Mammary epithelial cell (primary cell): ENCODE measurements at places on chromosomes 16 and 17. TPM values are rescaled to one million over a fixed set of nuclear protein-coding genes. Genes with fewer than 3 reads are reported as not detected.

The COPS3 gene
- 94.0 TPM for polyA plus RNA-seq

The KRT12 gene
- not detected for polyA plus RNA-seq

The UNC119 gene
- 40.9 TPM for polyA plus RNA-seq

The ANKS3 gene
- polyA plus RNA-seq = 9.4 TPM

The EVI2B gene
- polyA plus RNA-seq = 3.4 TPM

The GUCY2D gene
- polyA plus RNA-seq = 0.01 TPM

The BCL6B gene
- polyA plus RNA-seq = not detected

The CCL14 gene
- not detected for polyA plus RNA-seq

The MEOX1 gene
- not detected for polyA plus RNA-seq

The DPEP2 gene
- not detected for polyA plus RNA-seq

The POLR3K gene
- polyA plus RNA-seq = 37.7 TPM

The OR4D1 gene
- not detected for polyA plus RNA-seq

The CHD3 gene
- 22.0 TPM for polyA plus RNA-seq

The HSD11B2 gene
- 1.00 TPM for polyA plus RNA-seq

The CHAD gene
- polyA plus RNA-seq = not detected

The TNFRSF17 gene
- polyA plus RNA-seq = not detected

The NEUROD2 gene
- polyA plus RNA-seq = not detected

The SLC38A8 gene
- polyA plus RNA-seq = not detected

- no peak for DNase-seq
Observed at GRCh38 chr17:50946891-50947781, 81.0 kb upstream of the TOB1 start.

DNA sequence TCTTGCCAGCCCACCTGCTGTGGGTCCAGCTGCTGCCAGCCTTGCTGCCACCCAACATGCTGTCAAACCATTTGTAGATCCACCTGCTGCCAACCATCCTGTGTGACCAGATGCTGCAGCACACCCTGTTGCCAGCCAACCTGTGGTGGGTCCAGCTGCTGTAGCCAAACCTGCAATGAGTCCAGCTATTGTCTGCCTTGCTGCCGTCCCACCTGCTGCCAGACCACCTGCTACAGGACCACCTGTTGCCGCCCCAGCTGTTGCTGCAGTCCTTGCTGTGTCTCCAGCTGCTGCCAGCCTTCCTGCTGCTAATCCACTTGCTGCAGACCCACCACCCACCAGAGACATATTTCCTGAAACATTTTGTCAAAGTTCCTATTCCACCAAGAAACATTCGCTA, 641 bp downstream of the KRTAP9-1 start:
- no peak for DNase-seq

GRCh38 chr17:31690151-31690551, 168.9 kb downstream of the COPRS start:
- no peak for DNase-seq

DNA sequence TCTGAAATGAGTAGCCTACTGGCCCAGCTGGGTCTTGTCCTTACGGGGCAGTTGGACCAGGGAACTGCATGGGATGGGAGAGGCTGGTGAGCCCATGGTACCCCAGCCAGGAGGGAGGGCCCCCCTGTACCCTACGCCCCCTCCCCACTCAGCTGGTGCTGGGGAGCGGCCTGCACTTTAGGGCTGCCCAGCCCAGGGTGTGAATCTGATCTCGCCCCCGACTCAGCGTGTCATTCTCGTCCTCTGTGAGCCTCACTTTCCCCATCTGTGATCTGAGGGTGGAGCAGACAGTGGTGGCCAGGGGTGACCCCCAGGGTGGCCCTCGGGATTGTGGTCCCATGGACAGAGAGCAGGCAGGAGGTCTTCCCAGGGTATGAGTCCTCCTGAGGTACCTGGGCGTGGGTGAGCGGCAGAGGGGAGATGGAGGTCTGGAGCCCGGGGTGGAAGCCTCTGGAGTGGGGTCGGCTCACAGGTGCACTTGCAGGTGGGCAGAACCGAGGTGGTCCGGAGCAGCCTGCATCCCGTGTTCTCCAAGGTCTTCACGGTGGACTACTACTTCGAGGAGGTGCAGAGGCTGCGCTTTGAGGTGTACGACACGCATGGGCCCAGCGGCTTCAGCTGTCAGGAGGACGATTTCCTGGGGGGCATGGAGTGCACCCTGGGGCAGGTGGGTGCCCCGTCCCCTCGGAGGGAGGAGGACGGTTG, 1.6 kb downstream of the CPNE7 start:
- no peak for DNase-seq

DNA sequence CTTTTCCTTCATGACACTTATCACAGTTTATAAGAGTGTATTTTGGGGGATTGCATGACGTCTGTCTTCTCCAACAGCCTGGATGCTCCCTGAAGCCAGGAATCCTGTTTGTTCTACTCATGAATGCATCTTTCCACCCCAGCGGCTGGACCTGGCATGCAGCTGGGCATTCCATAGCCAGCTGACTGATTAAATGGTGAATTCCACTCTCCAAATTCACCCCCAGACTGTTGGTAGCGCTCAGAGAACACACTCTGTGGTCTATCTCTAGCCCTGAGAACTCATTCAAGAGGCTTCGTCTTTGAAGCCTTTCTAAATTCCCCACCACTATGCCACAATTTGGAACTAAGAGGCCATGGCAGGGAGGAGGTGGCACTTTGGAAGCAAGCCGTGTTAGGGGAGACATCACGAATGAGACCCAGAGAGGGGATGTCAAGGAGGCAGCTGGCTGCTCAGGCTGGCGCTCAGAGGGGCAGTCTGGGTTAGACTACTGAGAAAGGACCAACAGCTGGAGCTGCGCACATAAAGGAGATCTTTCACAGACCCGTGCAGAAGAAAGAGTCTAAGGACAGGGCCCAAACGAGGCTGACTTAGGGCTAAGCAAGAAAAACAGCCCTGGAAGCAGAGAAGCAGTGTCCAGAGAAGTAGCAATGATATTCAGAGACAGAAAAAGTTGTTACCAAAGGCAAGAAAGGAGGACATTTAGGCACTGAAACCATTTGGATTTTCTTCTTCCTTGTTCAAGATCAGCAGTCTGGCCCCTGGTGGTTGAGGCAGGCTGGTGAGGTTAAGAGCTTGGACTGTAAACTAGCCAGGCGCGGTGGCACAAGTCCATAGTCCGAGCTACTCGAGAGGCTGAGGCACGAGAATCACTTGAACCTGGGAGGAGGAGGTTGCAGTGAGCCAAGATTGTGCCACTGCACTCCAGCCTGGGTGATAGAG, 42.4 kb upstream of the ZNF629 start:
- DNase-seq = no peak

- no peak for DNase-seq
Observed at GRCh38 chr17:82096709-82097183, 1.3 kb downstream of the FASN start.

DNA sequence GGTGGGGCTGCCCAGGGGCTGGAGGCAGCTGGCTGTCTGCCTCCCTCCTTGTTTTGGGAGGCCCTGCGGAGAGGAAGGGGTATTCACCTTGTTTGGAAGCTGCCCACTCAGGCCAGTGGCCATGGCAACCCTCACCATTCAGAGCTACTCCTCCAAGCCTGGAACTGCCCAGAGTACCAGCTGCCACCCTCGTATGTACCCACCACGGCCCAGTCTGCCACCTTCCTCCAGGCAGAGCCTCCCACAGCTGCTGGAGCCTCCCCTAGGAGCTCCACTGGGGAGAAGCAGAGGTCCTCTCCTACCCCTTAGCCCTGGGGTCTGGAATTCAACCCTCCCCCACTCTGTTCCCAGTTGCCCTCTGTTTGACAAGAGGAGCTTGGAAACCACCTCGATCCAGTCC, 90.7 kb downstream of the AXIN2 start:
- no peak for DNase-seq

GRCh38 chr16:10579575-10579964, 828 bp downstream of the EMP2 start:
- peak; percentile 21 for DNase-seq

- DNase-seq = peak; percentile 61
Observed at GRCh38 chr17:39605492-39606433, 2.0 kb downstream of the NEUROD2 start.

- DNase-seq = no peak
Observed at GRCh38 chr17:58339755-58340404, 11.3 kb upstream of the TSPOAP1 start.

GRCh38 chr17:47994724-47995123, 23.8 kb downstream of the CDK5RAP3 start:
- DNase-seq = no peak

DNA sequence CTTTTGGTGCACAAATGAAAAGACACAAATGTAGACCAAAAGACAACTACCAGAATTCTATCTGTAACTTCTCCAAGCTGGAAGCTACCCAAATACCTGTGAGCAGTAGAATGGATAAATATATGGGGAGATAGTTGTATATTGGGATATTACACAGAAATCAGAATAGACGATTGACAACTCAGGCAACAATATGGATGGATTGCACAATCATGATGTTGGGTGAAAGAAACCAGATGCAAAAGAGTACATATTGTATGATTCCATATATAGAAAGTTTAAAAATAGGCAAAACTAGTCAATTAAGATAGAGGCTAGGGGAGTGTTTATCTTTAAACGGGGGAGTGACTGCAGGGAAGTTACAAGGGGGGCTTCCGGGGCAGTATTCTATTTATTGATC, 77.5 kb upstream of the NKD1 start:
- DNase-seq = no peak

- DNase-seq = no peak
Observed at GRCh38 chr16:49484451-49484849, 110.8 kb downstream of the C16orf78 start.

GRCh38 chr17:35578929-35579432, 610 bp upstream of the PEX12 start:
- DNase-seq = no peak

DNA sequence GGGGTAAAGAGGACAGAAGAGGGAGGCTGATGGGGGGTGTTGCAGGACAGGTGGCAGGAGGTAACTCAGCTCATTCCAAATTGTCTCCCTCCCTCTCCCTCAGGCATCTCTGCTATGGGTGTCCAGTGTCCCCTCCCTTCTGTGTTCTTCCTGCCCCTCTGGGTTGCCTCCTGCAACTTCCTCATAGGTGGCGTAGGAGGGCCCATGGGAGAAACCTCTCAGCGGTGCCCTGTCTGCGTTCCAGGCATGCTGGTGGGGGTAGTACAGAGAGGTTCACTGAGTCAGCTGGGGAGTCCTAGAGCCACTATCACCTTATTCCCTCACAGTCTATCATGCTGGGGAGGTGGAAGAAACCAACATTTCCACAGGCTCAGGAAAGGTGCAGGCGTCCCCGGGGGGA, 14.7 kb upstream of the ODF4 start:
- DNase-seq = no peak

GRCh38 chr17:7393613-7394451, 493 bp downstream of the PLSCR3 start:
- DNase-seq = peak; percentile 58

DNA sequence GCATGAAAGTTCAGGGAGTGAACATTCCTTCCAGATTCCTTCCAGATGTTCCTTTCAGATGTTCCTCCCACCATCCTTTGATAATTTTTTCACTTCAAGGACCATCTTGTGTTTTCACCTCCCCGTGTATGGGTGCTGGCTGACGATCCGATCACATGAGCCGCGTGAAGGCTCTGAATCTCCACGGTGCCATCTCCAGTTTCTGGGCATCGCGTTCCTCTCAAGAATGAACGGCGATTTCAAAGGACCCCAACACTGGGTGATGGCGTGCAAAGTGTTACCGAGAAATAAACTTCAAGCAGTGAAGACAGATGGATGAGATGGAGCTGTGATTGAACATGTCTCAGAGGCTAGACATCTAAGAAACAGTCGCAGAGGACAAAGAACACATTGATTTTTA, 245.3 kb downstream of the GSG1L start:
- DNase-seq = no peak

- no peak for DNase-seq
Observed at GRCh38 chr16:11948819-11949218, 7.0 kb upstream of the NPIPB2 start.

GRCh38 chr16:85463672-85464382, 149.3 kb upstream of the GSE1 start:
- no peak for DNase-seq

DNA sequence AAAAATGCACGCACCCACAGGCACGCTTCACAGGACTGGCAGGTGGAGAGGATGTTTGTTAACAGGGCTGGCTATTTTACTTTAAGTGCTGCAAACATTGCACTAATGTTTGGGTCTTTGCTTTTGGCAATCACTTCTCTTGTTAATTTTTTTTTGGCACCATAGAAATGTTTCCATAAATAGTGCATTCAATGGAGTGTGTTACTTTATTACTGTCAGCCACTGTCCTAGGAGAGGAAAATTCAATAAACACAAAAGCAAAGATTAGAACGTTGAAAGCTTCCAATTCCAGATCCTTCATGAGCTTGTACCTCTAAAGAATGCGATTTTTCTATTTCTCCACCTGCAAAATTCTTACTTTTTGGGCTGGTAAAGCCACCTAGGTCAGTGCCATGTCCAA, 743.5 kb downstream of the WWOX start:
- no peak for DNase-seq

DNA sequence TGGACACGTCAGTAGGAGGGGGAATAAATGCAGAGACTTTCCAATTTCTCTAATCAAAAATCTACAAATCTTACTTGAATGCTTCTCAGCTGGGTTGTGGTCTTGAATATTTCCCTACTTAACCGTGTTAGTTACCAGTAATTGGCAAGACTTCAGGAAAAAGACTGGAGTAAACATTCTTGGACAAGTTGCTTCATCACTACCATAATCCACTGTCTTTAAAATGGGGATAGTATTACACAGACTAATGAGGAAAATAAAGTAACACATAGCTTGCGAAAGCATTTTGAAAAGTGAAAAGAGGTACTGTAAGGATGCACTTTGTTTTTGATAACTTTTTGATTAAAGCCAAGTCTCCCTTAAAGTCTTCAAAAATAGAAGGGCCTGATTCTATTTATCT, 18.4 kb downstream of the MYH1 start:
- DNase-seq = no peak

DNA sequence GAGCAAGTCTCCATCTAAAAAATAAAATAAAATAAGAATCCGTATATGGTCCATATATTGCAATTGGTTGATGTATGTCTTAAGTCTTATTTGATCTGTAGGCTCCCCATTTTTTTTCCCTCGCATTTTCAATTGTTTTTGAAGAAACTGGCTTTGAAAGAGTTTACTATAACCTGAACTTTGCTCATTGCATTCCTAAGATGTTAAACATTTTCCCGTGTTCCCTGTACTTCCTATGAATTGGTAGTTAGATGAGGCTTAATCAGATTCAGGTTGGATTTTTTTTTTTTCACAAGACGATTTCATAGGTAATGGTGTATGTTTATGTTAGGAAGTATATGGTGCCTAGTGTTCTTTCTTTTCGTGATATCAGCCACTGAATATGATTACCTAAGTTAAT, 3.3 kb downstream of the LRRC36 start:
- DNase-seq = peak; percentile 26

GRCh38 chr17:7721612-7722011, 4.1 kb downstream of the DNAH2 start:
- no peak for DNase-seq

- no peak for DNase-seq
Observed at GRCh38 chr17:78105101-78105500, 23.5 kb downstream of the TMC6 start.

GRCh38 chr16:14564323-14564722, 65.7 kb downstream of the PARN start:
- DNase-seq = peak; percentile 79

- DNase-seq = peak; percentile 15
Observed at GRCh38 chr16:86634292-86634691, 55.9 kb downstream of the FOXL1 start.

- no peak for DNase-seq
Observed at GRCh38 chr17:36545077-36545464, 352 bp downstream of the GGNBP2 start.
